ENCODE measurements at places on chromosomes 3 and 15.

GRCh38 chr15:78438619-78439285, 736 bp downstream of the IREB2 start:
- no peak for DNase-seq

DNA sequence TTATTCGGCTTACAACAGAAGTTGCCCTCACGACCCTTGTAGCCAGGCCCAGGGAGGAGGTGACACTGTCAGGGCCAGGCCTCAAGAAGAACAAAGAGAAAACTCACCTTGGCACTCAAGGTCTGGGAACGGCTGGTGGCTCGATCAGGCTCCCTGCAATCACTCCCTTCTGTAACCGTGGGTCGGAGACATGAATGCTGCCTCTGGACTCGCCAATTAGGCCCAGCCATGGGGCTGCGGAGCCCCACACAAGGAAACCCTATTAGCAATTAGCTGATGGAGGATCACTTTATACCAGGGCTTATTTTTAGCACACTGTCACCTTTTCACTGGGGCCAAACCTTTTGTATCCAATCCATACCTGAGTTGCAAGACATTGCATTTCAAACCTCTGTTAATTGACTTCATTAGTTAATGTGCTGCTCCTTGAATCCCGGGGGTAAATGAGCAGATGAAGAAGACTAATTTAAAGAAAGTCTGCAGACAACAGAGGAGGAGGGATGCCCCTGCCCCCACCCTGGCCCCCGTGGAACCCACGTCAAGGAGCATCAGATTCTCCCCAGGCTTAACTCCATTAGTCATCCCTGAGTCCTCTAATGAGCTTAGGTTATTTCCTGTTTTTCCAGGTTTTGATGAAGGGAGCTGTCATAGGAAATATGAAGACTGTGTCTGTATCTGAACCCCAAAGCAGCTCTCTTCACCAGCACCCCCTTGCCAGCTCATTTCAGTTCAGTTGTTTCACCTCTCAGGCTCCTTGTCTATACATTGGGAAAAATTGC, 255.3 kb downstream of the RORA start:
- DNase-seq = no peak

DNA sequence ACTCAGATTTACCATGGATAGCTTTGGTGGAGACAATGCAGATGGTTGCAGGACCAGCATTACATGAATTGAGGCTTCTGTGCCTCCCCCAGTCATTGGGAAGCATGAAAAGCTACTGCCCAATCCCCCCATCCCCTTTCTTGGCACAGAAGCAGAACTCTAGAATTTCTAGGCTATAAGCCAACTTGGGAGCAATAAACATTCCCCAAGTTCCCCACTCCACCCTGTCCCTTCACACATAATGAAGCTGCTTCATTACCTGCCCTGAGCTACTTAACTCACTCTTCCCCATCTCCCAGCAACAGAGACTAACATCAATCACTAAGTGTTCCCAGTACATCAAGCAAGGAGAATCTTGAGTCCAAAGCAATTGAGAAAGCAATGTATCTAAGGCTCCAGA, 164.5 kb downstream of the RORA start:
- DNase-seq = no peak

DNA sequence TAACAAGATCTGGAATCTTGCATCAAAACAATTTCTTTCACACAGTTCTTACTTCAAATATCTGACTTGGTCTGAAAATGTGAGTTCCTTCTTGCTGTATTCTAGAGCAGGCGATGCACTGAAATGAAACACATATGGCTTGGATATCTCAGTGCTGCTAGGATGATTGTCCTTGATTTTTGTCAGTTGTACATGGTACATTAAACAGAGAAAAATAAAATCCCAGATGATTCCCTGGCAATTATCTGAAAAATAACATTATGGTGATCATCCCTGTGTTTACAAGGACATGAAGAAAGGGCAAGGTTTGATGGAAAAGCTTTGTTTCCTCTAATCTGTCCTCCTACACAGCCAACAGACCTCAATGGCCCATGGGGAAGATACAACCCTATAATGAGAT, 10.6 kb downstream of the LMCD1 start:
- DNase-seq = no peak

DNA sequence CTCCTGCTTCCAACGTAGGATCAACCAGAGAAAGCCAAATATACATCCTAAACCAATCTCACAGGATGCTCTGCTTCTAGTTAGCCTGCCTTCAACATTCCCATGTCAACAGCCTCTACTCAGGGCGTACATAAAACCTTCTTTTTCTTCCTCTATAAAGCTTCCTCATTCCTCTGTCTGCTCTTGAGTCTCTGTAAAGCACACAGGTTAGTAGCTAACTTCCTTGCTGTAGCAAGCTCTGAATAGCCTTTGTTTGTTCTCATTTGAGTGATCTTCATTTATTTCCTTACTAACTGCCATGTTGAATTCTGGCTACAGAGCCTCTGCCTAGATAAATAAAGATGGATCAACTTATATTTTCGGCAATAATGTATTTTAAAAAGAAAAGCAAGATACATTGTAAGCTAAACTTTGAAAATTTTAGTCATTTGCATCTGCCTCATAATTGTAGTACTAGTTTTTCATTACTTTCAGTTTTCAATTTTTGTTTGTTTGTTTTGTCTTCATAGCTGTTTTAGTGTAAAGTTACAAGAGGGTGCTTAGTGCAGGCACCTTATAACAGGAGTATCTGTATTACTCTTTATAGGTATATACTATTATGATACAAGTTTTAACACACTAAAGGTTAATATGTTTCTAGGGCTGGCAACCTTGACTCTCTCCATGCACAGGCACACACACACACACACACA, 498.2 kb downstream of the PYDC2 start:
- no peak for DNase-seq

DNA sequence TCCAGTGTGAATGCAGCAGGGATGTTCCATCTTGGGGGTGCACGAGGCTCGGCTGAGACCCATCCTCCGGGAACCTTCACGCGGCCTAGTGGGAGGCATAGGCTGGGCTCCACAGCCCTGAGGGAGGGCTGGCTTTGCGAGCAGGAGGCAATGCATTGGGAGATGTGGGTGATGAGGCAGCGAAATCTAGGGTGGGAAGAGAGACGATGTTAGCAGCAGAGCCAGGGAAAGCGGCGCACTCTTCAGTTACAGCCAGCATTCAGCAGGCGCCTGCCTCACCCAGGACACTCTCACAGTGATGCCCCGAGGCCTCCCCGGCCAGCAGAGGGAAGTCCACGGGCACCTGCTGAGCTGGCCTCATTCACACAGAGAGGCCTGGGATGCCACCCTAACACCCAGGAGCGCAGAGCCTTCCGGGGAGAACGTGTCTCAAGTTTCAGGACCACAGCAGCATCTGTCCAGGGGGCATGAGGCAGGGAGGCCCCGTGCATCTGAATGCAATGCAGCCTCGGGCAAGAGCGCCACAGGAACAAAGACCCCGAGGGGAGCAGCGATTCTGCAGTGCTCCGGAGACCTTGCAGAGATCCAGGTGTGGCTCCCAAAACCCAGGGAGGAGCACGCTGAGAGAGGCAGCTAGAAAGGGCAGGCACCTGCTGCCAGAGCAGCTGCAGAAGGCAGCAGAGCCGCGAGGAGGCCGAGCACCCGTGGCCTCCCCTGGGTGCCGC, 102.4 kb downstream of the NUP210 start:
- DNase-seq = no peak

- DNase-seq = no peak
Observed at GRCh38 chr15:35665896-35666536, 120.1 kb upstream of the DPH6 start.

- DNase-seq = no peak
Observed at GRCh38 chr15:98896002-98896721, 111.4 kb downstream of the PGPEP1L start.

DNA sequence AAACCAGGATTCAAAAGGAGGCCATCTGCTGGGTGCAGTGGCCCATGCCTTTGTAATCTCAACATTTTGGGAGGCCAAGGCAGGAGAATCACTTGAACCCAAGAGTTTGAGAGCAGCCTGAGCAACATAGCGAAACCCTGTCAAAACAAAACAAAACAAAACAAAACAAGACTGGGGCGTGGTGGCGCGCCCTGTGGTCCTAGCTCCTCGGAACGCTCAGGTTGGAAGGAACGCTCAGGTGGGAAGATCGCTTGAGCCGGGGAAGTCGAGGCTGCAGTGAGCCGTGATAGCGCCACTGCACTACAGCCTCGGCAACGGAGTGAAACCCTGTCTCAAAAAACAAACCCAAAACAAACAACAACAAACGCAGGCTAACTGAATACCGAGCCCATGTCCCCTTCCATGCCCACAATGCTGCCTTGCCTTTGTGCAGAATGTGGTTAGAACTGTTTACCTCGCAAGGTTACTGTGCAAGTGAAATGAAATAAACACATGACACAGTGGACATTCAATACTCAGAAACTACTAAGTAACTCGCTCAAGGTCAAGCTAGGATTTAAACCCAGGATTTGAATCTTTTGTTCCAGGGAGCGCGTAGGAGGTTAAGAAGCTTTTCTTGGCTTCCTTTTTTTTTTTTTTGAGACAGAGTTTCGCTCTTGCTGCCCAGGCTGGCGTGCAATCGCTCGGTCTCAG, 766 bp upstream of the EMC4 start:
- DNase-seq = no peak

GRCh38 chr3:72317491-72317890, 530.8 kb downstream of the SHQ1 start:
- DNase-seq = no peak

DNA sequence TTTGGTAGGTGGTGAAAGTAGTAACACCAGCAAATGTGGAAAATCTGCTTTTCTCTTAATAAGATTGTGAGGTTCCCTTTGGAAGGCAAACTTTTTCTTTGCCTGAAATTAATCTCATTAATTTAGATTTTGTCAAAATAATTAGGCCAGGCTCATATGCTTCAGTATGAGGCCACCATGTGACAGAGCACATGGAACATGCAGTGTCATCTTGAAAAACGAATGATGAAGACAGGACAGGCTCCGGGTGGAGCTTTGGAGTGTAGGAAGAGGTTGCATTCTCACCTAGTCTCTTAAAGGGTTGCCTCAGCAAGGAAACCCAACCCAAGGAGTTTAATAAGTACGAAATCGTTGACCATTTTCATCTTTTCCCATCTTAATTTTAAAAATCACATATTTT, 18.6 kb upstream of the LZTFL1 start:
- DNase-seq = no peak
